ENCODE measurements at places on chromosomes 3 and 15. TPM values are rescaled to one million over a fixed set of nuclear protein-coding genes. Genes with fewer than 3 reads are reported as not detected.

- no peak for DNase-seq
These were observed 48.8 kb upstream of the MANF start for GRCh38 chr3:51336261-51336660.

DNA sequence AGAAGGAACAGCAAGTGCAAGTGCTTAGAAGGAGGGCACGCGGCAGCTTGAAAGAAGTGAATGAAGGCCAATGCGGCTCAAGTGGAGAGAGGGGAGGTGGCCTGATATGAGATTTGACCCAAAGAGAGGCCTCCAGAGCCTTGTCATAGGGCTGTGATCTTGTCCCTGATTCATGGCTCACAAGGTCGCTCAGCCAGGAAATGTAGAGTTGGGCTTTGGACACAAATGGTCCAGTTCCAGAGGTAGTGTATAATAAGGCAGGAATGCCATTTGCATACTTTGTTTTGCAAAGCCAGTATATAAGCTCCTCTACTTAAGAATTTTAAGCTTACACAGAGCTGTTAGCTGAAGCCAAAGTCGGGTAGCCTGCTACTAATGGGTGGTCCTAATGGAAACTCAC, 33.7 kb downstream of the HGD start:
- DNase-seq = no peak

Gene THAP10
- 2.8 TPM for polyA plus RNA-seq

Gene C3orf33
- polyA plus RNA-seq = 3.1 TPM

Gene DISP2
- 2.0 TPM for polyA plus RNA-seq

Gene PDZRN3
- polyA plus RNA-seq = 84.9 TPM

Gene ST3GAL6
- polyA plus RNA-seq = 12.2 TPM

Gene SNX33
- polyA plus RNA-seq = 19.3 TPM
